Peyer's patch (tissue), 4 donors: ENCODE measurements at places on chromosomes 12 and 14. TPM values are rescaled to one million over a fixed set of nuclear protein-coding genes. Genes with fewer than 3 reads are reported as not detected.

KRT6C gene
- not detected for total RNA-seq

MAP1LC3B2 gene
- 1.9 TPM for total RNA-seq

DLGAP5 gene
- 2.1 TPM for total RNA-seq

RFX4 gene
- not detected for total RNA-seq

DNA sequence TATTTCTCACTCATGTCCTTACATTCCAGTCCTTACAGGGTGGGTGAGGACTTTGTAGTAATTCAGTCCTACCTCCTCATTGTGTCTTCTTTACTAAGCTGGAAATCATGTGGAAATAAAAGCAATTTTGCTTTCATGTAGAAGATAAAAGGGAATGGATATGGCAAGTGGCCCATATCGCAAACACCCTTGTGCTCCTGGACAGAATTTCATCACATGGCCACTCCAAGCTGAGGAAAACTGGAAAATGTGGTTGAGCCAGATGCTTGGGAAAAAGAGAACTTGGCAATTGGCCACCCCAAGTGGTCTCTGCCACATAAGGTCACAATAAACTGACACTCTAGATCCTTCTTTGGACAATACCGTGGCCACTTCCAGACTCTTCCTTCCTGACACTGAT lies 64.2 kb upstream of the IFNG-AS1 start:
- no peak for DNase-seq

GRCh38 chr14:30656190-30656632 lies 34.1 kb downstream of the SCFD1 start:
- DNase-seq = no peak

DNA sequence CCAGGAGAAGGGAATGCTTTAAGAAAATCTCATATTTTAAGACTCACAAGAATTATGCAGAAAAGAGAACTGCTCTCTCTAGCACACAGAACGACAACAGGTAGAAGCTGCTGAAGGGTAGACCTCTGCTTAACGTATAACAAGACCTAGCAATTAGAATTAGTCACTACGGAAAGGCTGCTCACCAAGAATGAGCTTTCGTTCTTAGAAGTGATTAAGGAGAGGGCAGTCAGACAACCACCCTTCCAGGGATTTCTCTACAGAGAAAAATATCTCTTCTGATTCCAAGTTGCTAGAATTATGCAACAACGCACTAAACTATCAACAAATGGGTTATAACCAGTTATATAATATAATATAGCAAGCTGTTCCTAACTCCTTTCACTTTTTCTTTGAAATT lies 18.6 kb downstream of the LRIG3 start:
- no peak for DNase-seq

GRCh38 chr14:72636094-72636493 lies 257.8 kb downstream of the DPF3 start:
- DNase-seq = no peak

GRCh38 chr12:121803861-121804416 lies at the start of gene SETD1B:
SETD1B (plus strand) TSS chr12:121804009; CDS start chr12:121804738, 729 bp downstream.
- DNase-seq = peak; percentile 81

DNA sequence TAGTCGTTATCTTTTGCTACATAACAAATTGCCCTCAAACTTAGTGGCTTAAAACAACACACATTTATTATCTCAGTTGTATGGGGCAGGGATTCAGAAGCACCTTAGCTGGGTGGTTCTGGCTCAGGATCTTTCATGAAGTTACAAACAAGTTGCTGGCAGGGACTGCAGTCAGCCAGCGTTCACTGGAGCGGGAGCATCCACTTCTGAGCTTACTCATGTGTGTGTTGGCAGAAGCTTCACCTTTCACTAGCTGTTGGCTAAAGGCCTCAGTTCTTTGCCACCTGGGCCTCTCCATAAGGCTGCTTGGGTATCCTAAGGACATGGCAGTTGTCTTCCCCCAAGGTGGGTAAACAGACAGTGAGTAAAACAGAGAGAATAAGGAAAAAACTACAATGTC lies 365.7 kb downstream of the RPS29 start:
- DNase-seq = no peak

GRCh38 chr14:58426670-58427280 lies 556 bp downstream of the TIMM9 start:
- peak; percentile 64 for DNase-seq
